ENCODE measurements at places on chromosomes 2 and 18.
A peak's percentile ranks its signal among the peaks of the same experiment; 100 is the strongest.

- no peak for DNase-seq
Observed at GRCh38 chr2:177053038-177053437, 159.6 kb upstream of the HNRNPA3 start.

DNA sequence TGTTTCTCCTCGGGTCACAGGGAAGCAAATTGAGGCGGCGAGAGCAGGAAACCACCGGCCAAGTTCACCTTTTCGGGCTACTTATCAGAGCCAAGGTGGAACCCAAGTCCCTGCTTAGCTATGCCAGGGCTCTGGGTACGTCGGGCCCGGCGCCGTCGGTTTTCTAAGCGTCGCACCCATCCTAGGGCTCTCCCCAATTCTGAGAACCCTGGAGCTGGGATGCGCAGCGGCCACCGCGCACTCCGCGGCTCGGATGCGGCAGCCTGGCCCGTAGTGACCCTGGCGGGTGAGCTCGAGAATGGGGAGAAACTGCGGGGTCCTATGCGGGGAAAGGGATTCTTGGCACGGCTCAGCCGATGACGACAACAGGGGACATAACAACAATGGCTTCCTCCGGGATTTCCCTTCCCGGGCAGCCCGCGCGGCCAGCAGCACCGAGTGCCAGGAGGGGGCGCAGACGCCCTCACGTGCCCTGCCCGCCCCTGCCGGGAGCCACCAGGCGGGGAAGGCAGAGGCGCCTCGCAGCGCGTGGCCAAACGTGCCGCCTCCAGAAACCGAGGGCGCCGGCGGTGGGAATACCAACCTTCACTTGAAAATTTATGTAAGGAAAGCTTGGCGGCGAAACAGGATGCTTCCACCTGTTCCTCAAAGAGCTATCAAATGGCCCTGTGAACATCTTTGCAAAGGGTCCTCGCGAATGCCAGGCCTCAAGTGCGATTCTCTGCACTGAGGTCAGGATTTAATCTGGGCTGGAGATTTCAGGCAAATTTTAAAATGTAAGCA lies 2.1 kb upstream of the SLC30A3 start:
- DNase-seq, result peak; percentile 36

GRCh38 chr2:85770786-85771409 lies 17.1 kb downstream of the ATOH8 start:
- no peak for DNase-seq

GRCh38 chr2:173107629-173108022 lies 32.0 kb downstream of the MAP3K20 start:
- no peak for DNase-seq
